ENCODE measurements at places on chromosomes 1 and 21. TPM values are rescaled to one million over a fixed set of nuclear protein-coding genes. Genes with fewer than 3 reads are reported as not detected.

DNA sequence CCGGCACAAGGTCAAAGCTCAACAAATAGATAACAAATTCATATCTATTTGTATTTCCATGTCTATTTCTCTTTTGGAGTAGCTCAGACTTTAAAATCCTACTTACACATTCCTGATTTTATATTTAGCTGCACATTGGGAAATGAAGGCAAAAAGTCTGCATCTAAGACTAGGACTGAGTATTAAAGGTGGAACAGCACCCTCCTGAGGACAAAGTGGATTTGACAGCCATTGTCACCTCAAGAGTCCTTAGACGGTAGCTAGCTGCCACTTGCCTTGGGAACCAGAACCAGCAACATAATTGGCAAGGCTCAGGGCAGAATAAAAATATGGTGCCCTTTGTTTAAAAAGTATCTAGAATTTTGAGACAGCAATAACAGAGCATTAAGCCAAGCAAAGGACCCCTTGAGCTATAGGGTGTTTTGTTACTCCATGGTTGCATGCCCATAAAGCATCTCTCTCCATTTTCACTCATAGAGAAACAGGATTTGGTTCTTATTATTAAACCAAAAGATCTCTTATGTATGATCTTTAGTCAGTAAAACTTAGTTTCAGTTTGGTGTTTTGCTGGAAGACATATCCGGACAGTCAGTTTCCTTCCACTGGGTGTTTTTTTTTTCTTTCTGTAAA lies 30.0 kb upstream of the SGIP1 start:
- DNase-seq: peak; percentile 37

DNA sequence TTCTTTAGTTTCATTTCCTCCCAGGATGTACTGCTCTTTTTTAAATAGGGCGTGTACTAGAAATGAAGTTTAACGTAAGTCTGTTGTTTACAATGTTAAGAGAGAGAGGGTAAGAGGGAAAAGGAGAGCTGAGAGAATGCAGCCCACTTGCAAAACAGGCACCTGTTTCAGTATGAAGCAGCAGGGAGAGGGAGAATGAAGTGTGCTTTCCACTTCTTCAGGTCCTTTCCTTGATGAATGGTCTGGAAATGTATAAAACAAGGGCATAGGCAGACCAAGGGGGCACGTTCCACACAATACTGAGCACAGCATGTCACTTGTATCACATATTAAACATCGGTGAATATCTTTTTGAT lies 2.0 kb downstream of the KCNA3 start:
- DNase-seq: no peak

PGLYRP3 gene
- total RNA-seq: not detected

PPCS gene
- total RNA-seq: 25.9 TPM

- DNase-seq: no peak
These were observed 21.3 kb upstream of the TLCD4 start for GRCh38 chr1:95095833-95096217.

SLC26A9 gene
- 0.78 TPM for total RNA-seq

MMEL1 gene
- not detected for total RNA-seq

DNA sequence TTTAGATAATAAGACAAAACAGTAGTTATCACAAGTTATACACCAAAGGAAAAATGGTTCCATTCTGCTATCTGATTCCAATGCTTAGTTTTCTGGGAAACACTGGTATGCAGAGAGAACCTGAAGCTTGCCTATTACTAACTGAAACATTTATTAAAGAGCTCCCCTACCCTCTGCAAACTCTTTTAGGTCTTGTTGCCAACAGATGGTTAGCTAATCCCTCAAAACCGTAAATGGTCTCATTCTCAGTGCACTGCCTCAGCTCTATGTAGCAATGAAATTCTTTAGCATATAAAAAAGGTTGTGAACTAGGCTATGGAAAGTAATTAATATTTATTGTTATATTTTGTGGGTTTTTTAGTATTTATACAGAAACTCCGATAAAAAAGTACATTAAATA lies 20.4 kb downstream of the C21orf91 start:
- no peak for DNase-seq

OXCT2 gene
- total RNA-seq: 2.6 TPM

GRCh38 chr1:35637401-35637809 lies 3.9 kb downstream of the PSMB2 start:
- DNase-seq: no peak

DNA sequence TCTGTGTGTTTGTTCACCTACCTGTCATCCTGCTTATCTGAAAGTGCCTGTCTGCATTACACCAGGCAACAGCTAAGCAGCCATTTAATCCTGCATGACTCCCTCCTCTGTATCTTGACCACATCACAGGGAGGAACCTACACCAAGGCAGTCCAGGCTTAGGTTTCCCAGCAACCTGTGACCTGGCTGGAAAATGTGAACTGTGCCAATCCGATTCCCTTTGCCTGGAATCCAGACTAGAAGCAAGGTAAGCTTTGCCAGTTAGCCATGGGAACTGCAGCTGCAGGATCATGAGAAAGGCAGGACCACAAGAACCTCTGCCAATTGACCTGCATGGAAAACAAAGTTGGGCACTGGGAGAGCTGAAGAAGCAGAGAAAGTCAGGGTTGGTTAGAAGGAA lies 6.3 kb upstream of the ATP1B1 start:
- DNase-seq: peak; percentile 49

FCMR gene
- total RNA-seq: not detected

HAO2 gene
- total RNA-seq: not detected

GRCh38 chr1:65572701-65573421 lies 152.4 kb downstream of the LEPR start:
- DNase-seq: no peak

DNA sequence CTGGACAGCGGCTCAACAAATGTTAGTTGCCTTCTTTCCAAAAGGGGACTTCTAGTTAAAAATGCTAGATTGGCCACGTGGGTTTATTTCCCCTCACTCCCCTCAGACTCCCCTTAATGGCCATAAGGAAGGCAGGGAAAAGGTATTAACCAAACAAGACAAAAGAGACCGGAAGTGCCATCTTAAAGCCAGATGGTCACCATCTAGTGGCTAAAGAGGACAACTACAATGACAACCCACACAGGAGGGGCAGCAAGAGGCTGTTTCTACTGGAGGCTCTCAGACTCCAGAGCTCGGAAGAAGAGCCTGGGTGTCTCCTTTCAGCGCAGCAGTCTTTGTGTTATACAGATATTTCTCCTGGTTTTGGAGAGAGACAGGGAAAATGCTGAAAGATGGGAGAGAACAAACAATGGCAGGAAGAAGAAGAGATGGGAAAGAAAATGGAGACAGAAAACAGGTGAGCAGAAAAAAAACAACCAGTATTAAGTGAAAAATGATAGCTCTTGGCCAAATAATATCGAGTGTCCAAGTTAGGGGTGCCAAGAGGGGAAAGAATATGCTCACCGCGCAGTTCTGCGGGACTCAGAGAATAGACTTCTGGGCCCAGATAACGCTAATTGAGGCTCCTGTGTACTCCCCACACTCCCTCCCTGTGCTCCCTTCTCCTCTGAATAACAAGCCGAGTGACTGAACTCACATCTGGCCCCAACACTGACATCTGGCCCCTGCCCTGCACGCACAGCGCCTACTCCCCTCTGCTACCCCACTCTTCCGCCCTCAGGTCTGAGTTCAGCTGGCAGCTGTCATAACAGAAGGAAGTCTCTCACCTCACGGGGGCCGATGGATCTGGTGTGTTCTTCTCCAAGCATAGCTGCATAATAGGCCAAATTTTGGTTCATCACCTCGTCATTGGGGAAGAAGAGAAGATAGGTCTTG lies 9.6 kb downstream of the P3H1 start:
- peak; percentile 43 for DNase-seq

DNA sequence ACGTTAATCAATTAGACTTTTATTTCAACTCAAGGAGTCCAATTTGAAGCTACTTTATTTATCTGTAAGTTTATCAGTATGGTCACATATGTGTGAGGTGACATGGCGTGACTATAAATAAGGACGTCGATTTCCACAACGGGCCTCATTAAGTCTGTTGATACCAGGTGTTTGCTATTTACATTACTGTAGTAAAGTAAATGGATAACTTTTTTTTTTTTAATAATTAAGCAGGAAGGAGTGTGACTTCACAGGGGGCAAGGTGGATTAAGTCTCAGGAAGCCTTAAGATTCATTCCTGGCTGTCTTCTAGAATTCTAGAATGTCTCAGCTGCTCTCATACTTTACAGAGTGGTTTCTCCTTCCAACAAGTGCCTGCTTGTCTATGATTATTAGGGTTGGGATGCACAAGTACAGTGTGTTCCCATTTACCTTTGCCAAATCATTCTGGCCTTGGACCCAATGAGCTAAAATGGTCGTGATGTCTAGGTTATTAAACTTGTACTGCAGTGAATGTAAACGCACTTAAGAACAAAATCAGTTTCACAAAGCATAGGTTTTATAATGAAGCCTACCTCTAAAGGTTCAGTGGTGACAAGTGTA lies 15.5 kb downstream of the MAP3K7CL start:
- no peak for DNase-seq

DNA sequence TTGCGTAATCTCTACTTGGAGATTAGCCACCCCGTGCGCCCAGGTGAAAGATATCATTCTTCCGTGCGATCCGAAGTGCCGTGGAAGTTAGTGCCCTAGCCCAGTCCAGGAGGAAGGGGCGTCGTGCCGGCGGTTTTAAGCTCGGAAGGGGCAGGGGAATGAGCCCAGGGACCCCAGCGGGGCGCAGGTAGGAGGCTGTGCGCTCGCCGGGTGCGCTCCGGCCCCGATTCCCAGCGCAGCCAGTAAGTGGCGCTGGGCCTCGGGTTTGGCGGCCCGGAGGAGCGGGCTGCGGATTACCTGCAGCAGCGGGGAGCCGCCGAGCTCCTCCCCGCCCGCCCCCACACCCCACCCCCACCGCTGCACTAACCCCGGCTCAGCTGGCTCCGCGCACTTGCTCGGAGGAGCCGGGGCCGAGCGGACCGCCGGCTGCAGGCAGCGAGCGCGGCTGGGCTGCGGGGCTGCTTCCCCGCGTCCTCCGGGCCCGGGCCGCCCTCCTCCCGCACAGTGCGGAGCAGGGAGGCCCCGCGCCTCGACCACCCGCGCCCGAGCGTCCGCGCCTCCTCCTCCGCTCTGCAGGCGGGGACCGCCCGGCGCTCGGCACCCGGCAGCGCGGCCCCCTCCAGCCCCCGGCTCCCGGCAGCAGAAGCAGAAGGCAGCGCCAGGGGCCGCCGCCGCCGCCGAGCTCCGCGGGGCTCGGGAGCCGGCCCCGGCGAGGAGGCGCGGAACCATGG lies at the start of gene RYR2:
TSS of gene RYR2 (plus strand) at position 390 of the 731 bp plus-strand sequence. CDS start at position 728, 338 bp downstream.
- peak; percentile 25 for DNase-seq

SLAMF9 gene
- total RNA-seq: not detected

- no peak for DNase-seq
These were observed 350.2 kb downstream of the SMYD3 start for GRCh38 chr1:246156847-246157246.

TFF2 gene
- 9.3 TPM for total RNA-seq

- no peak for DNase-seq
These were observed 6.0 kb upstream of the BCL10 start for GRCh38 chr1:85282424-85282823.

DNA sequence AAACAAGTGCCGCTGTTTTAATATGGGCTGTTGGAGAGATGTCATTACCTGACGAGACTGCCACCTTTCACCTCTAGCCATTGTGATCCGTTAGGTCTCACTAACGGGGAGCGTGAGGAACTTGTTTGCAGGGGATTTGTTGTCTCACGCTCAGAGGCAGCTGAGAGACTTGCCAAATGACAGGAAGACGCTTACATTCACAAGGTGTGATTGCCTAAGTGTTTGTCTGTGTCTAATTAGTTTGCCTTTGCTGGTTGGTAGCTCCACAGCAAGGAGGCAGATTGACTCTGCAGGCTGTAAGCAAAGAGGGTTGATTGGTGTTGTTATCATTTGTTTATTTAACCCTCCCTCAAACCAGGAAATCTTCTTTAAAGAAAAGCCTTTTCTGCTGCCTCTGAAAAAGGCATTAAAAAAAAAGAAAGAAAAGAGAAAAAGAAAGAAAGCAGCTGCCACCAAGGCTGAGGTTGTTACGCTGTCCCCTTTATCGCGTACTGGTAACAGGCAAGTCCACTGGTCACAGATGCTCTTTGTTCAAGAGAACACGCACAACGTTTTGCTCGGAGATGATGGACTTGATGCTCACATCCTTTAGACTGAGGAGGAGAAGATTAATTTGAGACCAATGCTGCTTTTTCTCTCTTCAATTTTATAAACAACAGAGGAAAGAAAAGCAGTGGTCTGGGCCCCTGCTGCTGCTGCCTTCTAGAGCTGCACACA lies 203.9 kb downstream of the ZNF326 start:
- DNase-seq: no peak

DNA sequence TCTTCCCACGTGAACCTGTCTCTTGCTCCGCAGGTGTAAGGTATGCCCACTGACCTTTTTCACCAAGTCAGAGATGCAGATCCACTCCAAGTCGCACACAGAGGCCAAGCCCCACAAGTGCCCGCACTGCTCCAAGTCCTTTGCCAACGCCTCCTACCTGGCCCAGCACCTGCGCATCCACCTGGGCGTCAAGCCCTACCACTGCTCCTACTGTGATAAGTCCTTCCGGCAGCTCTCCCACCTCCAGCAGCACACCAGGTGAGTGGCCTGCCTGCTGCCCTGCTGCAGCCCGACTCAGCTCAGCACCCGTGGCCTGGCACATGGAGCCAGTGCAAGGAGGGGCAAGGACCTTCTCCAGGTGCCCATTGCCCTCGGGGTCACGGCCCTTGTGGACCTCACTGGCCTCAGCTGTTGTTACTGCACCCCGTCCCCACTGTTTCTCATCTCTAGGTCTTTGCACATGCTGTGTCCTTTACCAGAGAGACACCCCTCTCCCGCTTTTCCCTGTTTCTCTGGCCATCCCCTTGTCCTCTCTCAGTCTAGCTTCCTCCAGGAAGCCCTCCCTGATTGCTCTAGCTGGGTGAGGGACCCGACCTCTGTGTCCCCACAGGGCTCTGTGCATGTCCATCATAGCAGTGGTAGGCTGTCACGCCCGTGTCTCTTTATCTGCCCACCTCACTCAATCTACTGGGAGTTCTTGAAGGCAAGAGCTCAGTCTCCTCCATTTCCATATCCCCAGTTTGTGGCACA lies 25.4 kb downstream of the ZNF362 start:
- no peak for DNase-seq

MRPL39 gene
- total RNA-seq: 6.3 TPM

DNA sequence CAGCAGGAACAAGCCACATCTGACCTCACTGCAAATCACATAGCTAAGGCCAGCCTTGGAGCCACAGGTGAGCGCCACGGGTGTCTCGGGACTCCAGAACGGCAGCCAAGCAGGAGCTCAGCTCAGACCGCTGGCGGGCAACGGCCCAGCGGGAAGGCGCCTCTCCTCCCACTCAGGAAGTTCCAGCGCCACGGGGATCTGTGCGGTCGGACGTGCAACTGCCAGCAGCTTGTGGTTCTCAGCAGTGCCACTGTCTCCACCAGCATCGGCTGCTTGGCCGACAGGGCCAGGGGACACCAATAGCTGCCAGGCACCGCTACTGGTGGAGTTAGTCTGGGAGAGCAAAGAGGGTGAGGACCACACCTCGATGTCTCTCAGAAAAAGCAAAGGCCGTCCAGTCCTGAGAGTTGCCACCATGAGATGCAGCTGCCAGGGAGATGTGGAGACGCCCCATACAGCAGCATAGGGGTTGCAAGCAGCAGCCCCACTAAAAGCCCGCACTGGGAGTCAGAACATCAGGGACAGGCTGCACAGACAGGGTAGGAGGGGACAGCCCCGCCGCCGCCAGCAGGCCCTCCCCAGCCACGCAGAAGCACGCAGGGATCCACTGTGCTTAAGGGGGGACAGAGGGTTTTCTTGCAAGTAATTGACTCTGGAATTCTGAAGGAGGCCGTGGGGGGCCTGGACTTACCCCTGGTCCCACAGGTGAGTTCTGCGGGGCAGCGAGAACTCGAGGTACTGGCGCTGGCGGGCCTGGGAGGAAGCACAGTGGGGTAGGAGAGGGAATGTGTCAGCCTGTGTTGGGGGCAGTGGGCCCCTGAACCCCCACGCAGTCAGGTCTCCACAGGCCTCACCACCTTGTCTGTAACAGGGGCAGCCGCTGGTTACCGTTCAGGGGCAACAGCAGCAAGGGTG lies 83.5 kb downstream of the NPHP4 start:
- no peak for DNase-seq

SERTAD4 gene
- 1.0 TPM for total RNA-seq

Measured in body of pancreas (tissue), 4 donors.